Hepatic stellate cell (primary cell): ENCODE measurements at places on chromosomes 6 and 20.

GRCh38 chr6:81682235-81682795 lies 70.2 kb downstream of the TENT5A start:
- DNase-seq, result no peak

DNA sequence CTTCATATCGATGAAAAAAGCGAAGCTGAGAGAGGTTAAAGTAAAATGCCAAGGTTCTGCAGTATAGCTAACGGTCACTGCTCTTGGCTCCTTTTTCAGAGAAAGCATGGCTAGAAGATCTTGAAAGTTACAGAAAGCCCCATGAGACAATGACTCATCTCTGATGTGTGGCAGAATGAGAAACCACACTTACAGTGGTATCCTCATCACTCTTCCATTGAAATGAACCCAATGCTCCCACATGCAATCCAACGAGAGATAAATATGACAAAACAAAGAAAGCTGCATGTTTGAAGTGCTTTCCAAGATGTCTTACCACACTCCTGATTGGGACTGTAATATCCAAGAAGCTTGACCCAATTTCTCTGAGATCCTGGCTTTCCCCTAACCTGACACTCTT lies 694.9 kb downstream of the PRKN start:
- DNase-seq, result no peak

DNA sequence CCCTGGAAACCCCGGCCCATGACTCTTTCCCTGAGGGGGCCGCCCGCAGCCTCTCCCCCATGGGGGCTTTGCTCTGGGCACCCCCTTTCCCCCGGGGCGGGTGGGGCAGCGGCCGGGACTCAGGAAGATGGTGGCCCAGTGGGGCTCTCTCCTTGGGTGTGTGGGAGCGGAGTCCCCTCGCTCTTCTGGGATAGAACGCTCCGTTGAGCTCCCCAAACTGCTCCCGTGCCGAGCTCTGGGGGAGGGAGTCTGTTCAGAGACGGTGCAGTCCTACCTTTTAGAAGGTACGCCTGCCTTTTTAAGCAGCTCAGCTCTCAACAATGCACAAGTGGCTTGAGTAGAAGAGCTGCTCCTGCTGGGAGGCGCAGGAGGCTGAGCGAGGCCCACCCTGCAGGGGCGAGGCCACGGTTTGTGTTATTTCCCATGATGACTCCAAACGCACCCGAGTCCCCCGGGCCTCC lies 21.7 kb upstream of the BHLHE23 start:
- no peak for DNase-seq

GRCh38 chr20:42914302-42914701 lies 275.4 kb downstream of the PTPRT start:
- DNase-seq, result no peak

DNA sequence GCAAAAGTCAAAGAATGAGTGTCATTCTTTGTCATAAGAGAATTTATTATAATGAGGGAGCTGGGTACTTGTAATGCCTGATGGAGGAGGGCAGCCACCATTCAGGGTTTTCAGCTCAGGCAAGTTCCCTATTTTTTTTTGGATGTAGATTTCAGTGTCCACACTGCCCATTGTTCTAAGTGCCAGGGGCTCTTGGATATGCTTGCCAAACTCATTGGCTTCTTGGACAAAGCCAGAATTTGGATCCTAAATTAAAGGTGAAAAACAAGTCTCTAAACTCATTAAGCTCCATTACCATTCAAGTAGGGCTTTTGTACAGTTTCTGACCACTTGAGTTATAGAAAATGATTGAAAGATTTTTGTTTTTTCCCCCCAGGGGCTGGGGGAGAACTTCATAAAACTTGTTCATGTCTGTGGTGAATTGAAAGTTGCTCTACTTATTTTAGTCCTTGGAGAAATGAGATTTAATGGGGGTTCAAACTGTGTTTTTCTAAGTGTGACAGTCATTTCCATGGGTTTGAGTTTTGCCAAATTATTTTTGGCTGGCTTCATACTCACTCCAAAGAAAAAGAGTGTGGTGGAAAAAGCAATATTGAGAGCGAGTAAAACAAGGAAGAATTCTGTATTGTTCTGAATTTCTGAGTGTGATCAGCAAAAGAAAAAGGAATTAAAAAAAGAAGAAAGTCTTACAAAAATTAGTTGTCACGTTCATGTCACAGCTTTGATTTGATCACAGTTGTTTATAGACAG lies 46.0 kb downstream of the TIAM2 start:
- no peak for DNase-seq

DNA sequence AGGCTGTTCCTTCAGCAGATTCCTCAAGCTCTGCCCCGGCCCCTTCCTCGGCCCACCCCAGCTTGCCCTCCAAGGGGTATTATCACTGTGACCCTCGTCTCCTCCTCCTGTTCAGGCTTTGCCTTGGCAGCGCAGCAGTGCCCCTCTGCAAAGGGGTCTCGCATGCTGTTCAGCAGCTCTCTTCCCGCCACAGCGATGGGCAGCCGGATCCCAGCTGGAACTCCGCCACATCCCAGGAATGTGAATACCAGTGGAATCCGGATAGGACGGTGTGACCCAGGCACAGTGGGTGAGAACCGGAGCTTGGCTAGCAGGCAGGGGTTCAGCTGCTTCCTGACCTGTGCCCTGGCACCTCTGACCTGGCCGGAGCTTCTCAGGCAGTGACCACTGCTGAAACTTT lies 52.9 kb downstream of the RNASET2 start:
- DNase-seq, result no peak

DNA sequence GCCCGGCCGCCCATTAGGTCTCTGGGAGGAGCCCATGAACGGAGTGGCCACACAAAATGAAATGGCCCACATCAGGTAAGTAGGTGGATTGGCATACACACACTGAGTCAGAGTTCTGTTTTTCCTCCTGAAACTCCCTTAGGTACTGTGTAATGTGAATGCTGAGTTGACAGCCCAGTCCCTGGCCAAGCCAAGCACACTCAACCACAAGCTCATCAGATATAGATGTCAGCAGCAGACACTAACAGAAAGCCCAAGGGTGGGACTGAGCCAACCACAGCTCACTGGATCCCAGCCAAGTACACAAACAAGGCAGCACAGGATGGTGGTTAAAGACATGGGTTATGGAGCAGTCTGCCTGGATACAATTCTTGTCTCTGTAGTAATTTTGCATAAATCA lies 403.4 kb downstream of the GJA1 start:
- no peak for DNase-seq

- no peak for DNase-seq
Observed at GRCh38 chr20:53210931-53211330, 238.8 kb downstream of the TSHZ2 start.

- no peak for DNase-seq
Observed at GRCh38 chr6:36912030-36912454, 26.3 kb downstream of the C6orf89 start.

DNA sequence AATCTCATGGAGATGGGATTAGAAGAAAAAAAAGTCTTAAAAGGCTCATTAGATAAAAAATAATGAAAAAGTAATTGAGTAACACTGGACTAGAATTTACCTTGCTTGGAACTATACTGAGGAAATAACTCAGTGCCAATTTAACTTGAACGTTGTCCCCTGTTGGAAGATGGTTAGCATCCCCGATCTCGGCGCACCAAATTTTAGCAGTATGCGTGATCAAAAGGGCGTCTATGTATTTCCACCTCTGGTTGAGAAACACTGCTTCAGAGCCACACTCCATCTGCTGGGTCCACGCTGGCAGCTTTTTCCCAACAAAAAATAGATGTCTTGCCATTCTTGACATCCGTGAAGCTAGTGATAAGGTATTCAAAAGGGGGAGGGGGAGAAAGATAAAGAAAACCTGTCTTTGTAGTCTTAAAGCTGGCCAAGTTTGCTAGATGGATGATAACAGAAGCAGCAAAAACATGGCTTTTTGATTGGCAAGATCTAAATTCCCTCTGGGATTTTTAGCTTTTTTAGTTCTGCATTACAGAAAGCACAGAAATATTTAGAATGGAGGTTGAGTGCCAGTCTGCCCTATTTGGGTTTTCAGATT lies 6.4 kb downstream of the HINT3 start:
- DNase-seq, result no peak

DNA sequence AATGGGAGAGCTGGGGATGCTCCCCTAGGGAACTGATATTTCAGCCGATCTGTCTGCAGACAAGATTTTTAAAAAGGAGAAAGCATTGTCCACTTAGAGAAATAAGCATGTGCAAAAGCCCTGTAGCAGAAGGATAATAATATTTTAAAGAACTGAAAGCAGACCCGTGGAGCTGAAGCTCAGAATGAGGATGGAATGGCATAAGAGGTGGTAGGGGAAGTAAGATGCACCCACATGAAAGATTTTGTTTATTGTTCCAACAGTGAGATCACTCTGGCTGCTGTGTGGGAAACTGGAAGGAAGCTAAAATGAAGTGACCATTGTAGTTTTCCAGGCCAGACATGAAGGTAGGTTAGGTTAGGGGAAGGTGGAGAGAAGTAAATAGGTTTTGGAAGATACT lies 266.4 kb upstream of the PRDM1 start:
- no peak for DNase-seq

DNA sequence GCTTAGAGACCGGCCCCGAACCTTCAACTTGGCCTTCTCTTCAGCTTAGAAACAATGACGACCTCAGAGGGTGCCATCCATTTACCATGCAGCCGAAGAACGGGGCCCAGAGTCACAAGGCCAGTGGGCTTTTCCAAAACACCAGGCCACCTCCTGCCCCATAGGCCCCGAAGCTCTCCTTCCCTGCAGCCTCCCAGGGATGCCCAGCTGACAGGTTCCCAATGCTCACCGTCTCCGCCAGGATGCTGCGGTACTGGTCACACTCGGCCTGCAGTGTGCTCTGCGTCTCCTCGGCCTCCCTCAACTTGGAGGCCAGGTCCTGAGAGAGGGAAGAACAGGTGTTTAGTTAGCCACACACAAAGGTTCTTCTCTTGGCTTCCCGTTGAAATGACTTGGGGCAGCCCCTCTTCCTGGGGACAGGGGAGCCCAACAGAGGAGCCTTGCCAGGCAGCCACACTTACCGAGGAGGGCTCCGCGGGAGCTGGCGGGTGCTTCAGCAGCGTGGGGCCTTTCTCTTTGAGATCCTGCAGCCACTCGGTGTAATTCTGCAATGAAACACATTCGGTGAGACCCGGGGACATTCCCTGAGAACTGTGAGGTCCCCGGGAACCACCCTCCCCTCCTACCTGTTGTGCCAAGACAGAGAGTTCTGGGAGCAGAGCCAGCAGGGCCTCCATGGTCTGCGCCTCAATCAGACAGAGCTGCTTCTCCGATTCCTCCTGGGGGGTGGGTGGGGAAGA lies 51.5 kb downstream of the DSTN start:
- no peak for DNase-seq

- DNase-seq, result no peak
Observed at GRCh38 chr20:46040902-46041535, 12.0 kb downstream of the SLC12A5 start.

GRCh38 chr6:125824946-125825771 lies 34.4 kb downstream of the NCOA7 start:
- no peak for DNase-seq

- DNase-seq, result no peak
Observed at GRCh38 chr20:24289737-24290481, 179.5 kb upstream of the SYNDIG1 start.
